ENCODE measurements at places on chromosomes 7 and 10. TPM values are rescaled to one million over a fixed set of nuclear protein-coding genes. Genes with fewer than 3 reads are reported as not detected.

ZNF365 gene
- total RNA-seq: 2.0 TPM

TMEM176A gene
- total RNA-seq: 0.43 TPM

LSM5 gene
- 29.3 TPM for total RNA-seq

NPFFR1 gene
- total RNA-seq: not detected

CYP3A7 gene
- total RNA-seq: not detected

STOX1 gene
- 1.1 TPM for total RNA-seq

AGBL3 gene
- total RNA-seq: 4.1 TPM

NSUN5 gene
- total RNA-seq: 42.8 TPM

PIK3AP1 gene
- 7.9 TPM for total RNA-seq

RUFY2 gene
- total RNA-seq: 25.7 TPM

RASSF4 gene
- 0.55 TPM for total RNA-seq

EPHB6 gene
- total RNA-seq: 38.6 TPM

DNA2 gene
- total RNA-seq: 4.4 TPM

CPN1 gene
- total RNA-seq: not detected

DNA sequence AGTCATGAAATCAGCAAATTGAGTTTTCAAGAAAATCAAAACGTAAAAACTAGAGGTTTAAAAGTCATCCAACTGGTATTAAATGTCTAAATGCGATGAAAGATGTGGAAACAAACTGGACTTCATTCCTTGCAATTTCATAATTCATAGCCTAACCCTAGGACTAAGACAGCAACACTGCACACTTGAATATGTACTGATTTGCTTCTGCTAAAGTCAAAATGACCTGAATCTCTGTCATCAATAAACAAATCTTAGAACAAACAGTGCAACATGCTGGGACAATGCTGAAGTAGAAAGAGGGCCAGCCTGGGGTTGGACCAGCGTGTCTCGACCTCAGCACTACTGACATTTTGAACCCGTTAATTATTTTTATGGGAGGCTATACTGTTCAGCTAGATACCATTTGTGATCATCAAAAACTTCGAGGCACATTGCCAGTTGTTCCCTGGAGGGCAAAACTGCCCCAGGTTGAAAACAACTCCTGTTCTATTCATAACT, 47.1 kb downstream of the MYOF start:
- DNase-seq: no peak

DNA sequence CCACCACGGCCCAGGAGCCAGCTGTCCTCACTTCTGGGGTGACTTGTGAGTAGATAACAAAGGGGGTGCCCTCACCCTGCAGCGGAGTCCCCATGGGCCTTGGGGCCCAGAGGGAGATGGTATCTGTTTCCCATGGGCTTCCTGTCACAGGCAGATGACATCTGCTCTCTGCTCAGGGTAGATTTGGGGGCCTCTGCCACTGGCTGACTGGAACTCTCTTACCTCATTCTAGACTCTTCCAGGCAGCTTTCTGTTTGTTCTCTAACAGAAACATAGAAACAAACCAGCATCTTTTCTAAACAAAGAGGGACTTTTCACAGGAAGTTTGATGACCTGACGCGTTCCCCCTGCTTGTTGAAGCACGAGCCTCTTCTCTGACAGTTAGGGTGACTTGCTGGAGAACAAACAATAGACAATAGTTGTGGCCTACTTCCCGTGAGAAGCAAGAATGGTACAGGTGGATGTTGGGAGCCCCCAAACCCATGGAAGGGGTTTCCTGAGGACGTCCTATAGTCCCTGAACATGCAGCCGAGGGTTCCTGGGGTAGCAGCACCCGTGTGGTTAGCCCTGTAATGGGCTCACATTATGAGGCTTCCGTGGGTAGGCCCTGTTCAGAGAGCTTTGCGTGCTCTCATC, 61.6 kb downstream of the GRK5 start:
- DNase-seq: peak; percentile 87

GRCh38 chr10:8921568-8921967, 867.1 kb downstream of the GATA3 start:
- no peak for DNase-seq

GRCh38 chr7:47202146-47202783, 379.6 kb downstream of the TNS3 start:
- no peak for DNase-seq

- no peak for DNase-seq
Observed at GRCh38 chr10:58776568-58777318, 264.1 kb downstream of the BICC1 start.

GRCh38 chr7:149884541-149884940, 10.8 kb downstream of the ATP6V0E2 start:
- no peak for DNase-seq

GRCh38 chr10:106402458-106402857, 762.0 kb downstream of the SORCS1 start:
- no peak for DNase-seq

DNA sequence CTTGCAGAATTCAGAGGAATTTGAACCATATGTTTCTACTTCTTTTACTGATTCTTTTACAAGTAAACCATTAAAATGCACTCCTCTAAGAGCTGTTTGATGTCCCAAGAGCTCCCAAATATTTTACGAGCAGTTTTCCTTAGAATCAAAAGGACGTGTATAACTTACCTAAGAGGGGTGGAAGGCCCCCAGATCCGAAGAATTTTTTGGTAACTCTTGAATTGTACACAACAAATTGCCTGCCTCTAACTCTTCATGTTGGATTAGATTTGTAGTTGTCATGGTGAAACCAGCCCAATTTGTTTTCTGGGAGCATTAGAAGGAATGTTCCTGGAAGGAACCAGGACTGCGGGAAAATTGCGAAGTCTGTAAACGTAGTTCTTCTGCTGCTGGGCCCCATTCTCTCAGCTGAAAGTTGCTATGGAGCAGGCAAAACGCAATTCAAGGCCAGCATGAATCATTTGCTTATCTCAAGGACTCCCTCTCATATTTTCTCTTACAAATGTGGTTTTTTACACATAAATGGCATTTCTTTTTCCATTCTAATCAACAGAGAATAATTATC, 124.8 kb upstream of the TMEM72 start:
- no peak for DNase-seq

DNA sequence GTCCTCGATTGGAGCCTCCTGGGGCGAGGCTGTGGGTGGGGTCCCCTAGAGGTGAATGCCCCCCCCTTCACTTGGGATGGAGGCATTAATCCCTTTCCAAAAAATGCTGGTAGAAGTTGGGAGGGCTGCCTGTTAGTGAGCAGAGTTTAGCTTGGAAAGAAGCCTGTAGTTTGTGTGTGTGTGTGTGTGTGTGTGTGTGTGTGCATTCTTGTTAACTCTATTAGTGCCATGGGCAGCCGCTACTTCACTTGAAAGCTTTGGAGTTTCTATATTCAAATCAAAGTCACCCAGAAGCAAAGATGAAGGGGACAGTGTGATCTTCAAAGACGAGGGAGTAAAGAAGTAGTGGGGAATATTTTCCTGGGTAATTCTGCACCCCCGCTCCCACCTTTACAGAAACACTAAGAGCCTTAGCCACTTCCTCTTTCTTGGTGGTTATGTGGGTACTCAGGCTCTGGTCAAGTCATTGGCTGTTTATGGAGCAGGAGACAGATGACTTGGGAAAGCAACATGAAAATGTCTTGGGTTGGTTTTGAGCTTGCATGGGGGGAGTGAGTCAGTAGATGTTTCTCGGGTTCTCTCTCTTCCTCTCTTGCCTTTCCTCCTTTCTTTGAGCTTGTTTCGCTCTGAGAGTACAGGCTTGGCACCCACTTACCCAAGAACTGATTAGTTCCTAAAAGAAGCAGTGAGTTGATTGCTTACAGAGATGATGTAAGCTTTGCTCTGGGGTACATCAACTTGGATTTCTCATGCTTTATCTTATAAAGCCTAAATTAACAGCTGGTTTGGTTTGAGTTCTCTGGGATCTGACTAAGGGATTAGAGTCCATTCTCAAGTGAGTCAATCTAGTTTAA, 35.9 kb downstream of the TCF7L2 start:
- DNase-seq: no peak

- no peak for DNase-seq
Observed at GRCh38 chr7:91352091-91352490, 87.9 kb downstream of the FZD1 start.

GRCh38 chr7:81519886-81520285, 250.0 kb downstream of the HGF start:
- no peak for DNase-seq

- no peak for DNase-seq
Observed at GRCh38 chr10:51905032-51905431, 205.6 kb upstream of the CSTF2T start.

DNA sequence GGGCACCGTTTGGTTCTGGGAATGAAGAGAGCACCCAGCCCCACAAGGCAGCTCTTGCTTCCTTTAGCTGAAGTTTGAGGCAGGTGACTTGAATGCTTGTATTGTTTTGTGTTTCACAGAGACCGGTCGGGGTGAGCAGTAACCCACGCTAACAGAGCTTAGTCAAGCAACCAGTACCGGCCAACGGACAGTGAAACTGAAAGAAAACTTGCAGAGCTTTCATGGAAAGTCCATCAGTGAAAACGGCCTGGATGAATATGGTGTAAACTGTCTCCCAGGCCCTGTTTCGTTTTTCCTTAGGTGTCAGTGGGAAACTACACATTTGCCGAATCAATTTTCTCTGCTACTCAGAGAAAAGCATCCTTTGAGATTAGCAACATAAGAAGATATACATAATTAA, 101.1 kb downstream of the LYZL1 start:
- DNase-seq: no peak

DNA sequence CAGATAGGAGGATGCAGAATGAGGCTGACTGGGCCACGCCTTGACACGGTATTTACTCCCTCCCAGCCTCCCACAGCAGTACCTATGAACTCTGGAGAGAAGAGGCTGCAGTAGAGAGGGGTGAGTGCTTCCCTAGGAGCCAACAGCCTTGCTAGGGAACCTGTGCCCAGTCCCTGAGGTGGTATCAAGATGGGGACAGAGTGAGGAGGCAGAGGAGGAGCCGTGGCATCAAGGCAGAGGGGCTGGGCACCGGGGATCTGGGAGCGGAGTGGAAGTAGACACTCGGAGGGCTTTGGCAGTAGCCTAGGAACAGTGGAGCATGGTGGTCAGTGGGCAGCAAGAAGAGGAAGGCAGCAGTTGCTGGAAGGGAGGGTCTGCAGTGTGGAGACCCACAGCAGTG, 68.7 kb upstream of the CHST15 start:
- no peak for DNase-seq

- DNase-seq: peak; percentile 45
Observed at GRCh38 chr10:8055420-8056349, 1.2 kb downstream of the GATA3 start.

GRCh38 chr7:113087071-113087998, 708 bp upstream of the GPR85 start:
- no peak for DNase-seq

GRCh38 chr7:4068286-4068685, 613.8 kb upstream of the FOXK1 start:
- no peak for DNase-seq

- DNase-seq: no peak
Observed at GRCh38 chr7:147547252-147547897, 1043.2 kb upstream of the C7orf33 start.

- DNase-seq: no peak
Observed at GRCh38 chr7:29042824-29043231, 84.7 kb upstream of the TRIL start.

GRCh38 chr10:3783316-3783681, 1.7 kb downstream of the KLF6 start:
- peak; percentile 67 for DNase-seq

DNA sequence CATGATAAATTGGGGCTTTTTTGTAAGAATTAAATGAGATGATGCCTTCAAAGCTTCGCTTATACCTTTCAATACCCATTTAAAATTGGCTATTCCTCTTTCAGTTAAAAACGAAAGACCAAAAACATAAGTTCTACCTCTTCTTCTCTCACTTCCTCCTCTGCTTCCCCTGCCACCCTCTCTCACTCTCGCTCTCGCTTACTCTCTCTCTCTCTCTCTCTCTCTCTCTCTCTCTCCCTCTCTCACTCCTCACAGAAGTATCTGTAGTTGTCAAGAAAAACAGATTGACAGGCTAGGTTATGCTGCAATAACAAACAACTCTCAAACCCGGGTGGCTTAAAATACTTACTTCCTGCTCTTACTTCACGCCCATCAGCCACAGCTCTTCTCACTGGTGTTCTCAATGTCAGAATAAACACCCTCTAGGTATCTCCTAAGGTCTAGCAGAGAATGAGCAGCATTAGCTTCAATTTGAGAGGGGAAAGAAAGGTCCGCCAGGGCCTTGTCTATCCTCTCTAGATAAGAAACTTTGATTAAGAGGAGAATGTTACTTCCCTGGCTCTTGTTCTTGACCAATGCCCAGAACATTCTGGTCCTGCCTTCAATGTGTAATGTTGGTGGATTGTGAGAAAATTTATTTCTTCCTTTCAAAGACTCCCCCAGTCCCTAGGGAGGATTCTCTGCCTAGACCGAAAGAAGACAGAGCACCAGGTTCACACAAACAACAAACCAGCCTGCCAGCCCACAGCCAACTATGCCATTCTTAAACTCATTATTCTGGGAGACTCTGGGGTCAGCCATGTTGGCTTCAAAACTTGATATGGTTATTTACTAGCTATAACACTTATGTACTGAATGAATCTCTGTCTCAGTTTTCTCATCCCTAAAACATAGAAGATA, 1028.7 kb downstream of the XPNPEP1 start:
- DNase-seq: no peak

DNA sequence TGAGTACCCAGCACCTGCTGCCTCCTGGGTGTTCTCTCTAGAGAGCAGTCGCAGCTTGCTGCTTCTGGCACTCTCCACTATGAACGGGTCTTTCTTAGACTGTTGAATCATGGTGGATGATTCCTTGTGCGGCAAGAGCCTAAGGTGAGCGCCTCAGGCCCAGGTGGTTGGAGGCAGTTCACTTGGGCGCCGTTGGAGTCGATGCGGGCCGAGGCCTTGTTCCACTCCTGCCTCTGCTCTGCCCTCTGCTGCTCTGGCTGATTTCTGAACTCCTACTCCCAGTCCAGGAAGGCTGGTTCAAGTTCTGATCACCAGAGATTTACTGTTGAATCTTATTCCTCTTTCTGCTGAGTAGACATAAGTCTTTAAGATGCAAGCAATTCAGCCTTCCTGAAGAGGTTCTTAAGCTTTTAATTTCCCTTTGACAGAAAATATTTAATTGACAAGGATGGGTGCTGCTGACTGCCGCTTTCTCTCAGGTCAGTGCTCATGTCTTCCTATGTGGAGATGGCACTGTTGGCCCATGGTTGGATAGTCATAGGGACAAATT, 10.4 kb downstream of the YKT6 start:
- no peak for DNase-seq

DNA sequence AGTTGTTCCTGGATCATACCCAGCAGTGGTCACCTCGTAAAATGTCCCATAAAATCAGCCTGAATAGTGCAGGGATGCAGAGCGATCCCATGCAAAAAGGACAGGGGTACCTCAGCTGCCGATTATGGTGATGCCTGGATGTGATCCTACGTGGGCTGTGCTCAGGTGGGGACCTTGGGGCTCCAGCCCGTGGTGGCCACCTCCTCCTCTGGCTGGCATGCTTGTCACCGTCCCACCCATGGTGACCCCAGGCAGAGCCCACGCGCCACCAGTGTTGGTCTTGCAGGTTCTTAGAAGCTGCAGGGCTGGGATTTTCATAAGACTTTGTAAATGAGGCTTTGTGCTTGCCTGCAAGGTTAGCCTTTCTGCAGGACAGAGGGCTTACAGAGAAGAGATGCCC, 97.2 kb downstream of the GLRX3 start:
- DNase-seq: no peak

GRCh38 chr7:47681249-47681810, 99.4 kb upstream of the TNS3 start:
- no peak for DNase-seq
